ENCODE measurements at places on chromosomes 11 and 22.

GRCh38 chr22:23106906-23107367 is 34.9 kb downstream of the RSPH14 start:
- DNase-seq, result no peak

DNA sequence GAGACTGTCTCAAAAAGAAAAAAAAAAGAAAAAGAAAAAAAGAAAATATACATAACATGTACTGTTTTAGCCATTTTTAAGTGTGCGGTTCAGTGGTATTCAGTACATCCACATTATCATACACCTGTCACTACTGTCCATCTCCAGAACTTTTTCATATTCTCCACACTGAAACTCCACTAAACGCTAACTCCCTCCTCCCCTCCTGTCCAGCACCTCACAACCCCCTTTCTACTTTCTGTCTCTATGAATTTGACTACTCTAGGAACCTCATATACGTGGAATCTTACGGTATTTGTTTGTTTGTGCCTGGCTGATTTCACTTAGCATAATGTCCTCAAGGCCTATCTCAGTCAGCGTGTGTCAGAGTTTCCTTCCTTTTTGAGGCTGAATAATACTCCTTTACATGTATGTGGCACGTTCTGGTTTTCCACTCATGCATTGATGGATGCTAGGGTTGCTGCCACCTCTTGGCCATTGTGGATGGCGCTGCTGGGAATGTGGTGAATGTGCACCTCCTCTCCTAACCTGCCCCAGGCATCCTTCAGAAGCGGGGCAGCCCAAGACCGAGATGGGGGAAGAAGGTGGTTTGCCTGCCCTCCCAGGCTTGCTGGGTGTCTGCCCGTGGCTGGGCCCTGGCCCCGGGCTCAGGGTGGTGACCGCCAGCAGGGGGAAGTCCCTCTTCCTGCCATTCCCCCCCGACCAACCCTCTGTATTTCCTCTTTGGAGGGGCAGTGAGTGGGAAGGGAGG is 60.5 kb downstream of the BCR start:
- peak; percentile 32 for DNase-seq

GRCh38 chr11:79466411-79466810 is 25.6 kb upstream of the TENM4 start:
- DNase-seq, result no peak

DNA sequence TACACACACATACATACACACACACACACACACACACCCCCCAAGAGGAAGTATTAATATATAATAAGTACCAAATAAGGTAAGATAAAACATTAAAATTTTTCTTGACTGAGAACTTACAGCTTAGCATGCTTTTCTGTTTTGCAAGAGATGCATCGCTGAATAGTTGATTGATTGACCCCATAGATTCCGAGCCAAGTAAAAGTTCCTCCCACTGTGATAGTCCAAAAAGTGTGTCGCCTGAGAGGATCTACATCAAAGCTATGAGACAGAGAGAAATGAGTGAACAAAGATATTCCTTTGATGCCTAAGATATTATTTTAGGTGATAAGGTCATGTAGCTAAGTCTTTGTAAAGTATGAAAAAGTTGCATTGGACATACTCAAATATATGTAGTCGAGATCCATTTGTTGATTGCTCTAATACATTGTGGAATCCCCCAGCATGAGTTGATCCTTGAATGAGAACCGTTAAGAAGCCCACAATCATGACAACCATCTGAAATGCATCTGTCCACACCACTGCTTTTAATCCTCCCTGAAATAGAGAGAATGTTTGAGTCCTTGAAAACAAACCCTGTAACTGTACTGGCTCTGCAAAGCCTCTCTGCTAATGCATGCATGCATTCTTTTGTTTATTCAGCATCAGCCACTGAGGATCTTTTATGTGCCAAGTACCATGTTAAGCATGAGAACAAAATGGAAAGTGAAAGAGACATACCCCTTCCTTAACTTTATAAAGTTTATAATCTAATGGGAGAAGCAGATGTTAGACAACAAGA is 18.3 kb downstream of the SLC5A12 start:
- no peak for DNase-seq

DNA sequence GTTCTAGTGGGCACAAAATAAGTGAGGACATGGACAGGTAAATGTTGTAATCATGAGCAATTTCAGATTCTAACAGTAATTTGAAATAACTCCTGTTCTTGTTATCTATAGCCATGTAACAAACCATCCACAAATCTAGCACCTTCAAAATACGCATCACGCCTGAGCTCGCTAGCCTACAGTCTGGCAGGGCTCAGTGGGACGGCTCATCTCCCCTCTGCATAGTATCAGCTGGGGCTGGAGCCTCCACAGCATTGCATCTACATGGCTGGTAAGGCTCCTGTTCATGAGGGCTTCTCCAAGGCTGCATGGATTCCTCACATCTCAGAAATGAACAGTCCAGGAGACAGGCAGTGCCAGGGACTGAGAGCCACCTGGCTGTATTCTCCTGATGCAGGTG is 112.6 kb downstream of the KCNQ1 start:
- no peak for DNase-seq

- peak; percentile 78 for DNase-seq
These were observed 545 bp upstream of the TIRAP start for GRCh38 chr11:126282361-126282735.

- DNase-seq, result no peak
These were observed 4.1 kb upstream of the ARHGAP20 start for GRCh38 chr11:110716361-110716760.

- no peak for DNase-seq
These were observed 27.8 kb upstream of the GGTLC2 start for GRCh38 chr22:22616636-22617035.

GRCh38 chr11:122983438-122984185 is 2.0 kb upstream of the BSX start:
- no peak for DNase-seq

- DNase-seq, result no peak
These were observed 41.3 kb upstream of the RDX start for GRCh38 chr11:110337570-110338193.

DNA sequence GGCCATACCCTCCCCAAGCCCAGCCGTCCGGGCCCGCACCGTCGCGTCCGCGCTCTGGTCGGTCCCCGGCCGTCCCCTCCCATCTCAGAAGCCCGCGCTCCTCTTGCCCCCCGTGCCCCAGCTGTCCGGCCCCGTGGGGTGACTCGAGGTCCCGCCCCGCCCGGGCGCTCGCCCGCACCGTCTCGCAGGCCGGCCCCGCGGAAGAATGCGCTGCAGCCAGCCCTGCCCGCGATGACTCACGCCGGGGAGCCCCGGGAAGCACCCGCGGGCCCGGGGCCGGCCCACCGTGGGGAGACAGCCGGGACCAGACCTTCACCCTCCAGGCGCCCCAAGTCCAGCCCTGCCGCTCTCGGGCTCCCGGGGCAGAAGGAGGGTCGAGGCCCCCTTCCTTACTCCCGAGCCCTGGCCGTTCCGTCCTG is 320 bp upstream of the PHLDA2 start:
- peak; percentile 84 for DNase-seq

GRCh38 chr11:117490911-117491310 is 163.3 kb downstream of the CEP164 start:
- no peak for DNase-seq
